ENCODE measurements at places on chromosomes 5 and 9. TPM values are rescaled to one million over a fixed set of nuclear protein-coding genes. Genes with fewer than 3 reads are reported as not detected.
A peak's percentile ranks its signal among the peaks of the same experiment; 100 is the strongest.

Gene XRCC4
- total RNA-seq, result 19.3 TPM

Gene IFNK
- total RNA-seq, result not detected

Gene LCN9
- total RNA-seq, result 0.44 TPM

DNA sequence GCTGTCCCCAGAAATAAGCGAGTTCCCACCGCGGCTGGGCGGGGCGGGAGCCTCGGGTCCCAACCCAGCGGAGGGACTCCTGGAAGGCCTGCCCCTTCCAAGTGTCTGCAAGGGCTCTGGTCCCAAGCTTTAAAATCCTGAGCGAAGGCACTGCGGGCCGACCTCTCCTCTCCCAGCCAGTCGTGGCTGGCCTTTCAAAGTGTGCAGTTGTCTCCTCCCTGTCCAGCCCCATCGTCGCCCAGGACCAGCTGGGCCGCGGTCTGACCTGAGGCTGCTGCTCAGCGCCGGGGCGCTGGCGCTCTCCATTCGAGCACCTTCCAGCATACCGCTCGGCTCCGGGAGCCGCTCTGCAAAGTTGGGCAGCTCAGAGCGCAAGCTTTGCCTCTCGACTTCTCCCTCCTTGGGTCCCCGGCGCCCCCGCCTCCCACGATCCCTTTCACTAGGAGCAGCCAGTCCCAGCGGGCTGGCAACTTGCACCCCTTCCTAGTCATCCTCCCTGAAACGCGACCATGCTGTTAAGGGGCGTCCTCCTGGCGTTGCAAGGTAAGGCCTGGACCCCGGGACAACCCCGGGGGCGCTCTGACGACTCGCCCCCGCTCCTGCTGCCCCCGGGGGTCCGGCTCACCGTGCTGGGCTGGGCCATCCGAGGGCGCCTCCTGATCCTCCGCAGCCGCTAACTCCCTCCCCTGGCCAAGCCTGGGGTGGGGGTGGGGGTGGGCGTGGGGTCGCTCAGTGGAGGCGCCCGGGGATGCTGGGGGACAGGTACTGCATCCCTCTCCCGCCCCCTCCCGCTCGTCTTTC, at the start of gene MAMDC2:
TSS of gene MAMDC2 (plus strand) at position 160 of the 801 bp plus-strand sequence. CDS start at position 510, 350 bp downstream.
- peak; percentile 82 for DNase-seq

GRCh38 chr5:89473196-89473595, 590.2 kb upstream of the MEF2C start:
- DNase-seq, result no peak

Data from H7 (cell line).